Hematopoietic multipotent progenitor cell treated with erythropoietin and hydrocortisone succinate and interleukin-3 and kit ligand, for 8 days (in vitro differentiated cells): ENCODE measurements at places on chromosomes 12 and 14.

- DNase-seq = peak; percentile 92
Observed at GRCh38 chr12:7242176-7243101, 53.0 kb downstream of the PEX5 start.

GRCh38 chr12:110253176-110253575 is 27.9 kb upstream of the ATP2A2 start:
- DNase-seq = no peak

GRCh38 chr12:94643606-94644005 is 6.8 kb downstream of the TMCC3 start:
- DNase-seq = no peak

- no peak for DNase-seq
Observed at GRCh38 chr12:91663744-91664143, 481.1 kb upstream of the DCN start.

DNA sequence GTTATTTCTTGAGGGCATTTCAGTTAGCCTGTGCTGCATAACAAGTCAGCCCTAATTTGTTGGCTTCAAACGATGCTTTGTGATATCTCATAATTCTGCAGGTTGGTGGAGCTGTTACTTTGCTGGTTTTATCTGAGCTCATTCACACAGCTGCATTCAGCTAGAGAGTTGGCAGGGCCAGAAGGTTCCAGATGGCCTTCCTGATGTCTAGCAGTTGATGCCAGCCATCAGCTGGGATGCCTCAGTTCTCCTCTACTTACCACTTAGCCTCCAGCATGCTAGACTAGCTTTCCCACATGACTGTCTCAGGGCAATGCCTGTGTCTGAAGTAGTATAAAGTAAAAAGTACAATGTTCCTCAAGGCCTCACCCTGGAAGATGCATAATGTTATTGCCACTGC is 130.6 kb downstream of the SLC35F4 start:
- no peak for DNase-seq

- DNase-seq = no peak
Observed at GRCh38 chr14:58665773-58666500, 28.2 kb downstream of the DACT1 start.

- DNase-seq = no peak
Observed at GRCh38 chr12:68904351-68904962, 28.5 kb downstream of the CPM start.

GRCh38 chr12:120820884-120821510 is 83.2 kb downstream of the SPPL3 start:
- DNase-seq = no peak

GRCh38 chr12:32708926-32709325 is 29.8 kb downstream of the DNM1L start:
- no peak for DNase-seq

- DNase-seq = peak; percentile 51
Observed at GRCh38 chr12:31323391-31324115, 2.4 kb downstream of the SINHCAF start.

DNA sequence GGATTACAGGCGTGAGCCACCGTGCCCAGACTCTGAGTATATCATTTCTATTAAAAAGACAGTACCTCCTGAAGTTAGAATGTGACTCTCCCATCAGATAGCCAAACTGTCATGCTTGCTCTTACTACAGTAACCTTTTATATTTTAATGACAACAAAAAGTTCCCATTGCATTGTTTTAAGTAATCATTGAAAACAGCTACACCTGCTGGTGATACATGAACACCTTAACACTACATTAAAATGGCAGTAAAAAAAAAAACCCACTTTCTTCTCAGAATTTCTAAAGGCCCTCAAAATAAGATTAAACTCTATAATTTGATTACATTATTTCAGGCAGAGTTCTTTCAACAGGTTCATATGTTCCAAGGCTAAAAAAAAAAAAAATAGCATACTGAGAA is 76.7 kb downstream of the SH2B3 start:
- peak; percentile 32 for DNase-seq

DNA sequence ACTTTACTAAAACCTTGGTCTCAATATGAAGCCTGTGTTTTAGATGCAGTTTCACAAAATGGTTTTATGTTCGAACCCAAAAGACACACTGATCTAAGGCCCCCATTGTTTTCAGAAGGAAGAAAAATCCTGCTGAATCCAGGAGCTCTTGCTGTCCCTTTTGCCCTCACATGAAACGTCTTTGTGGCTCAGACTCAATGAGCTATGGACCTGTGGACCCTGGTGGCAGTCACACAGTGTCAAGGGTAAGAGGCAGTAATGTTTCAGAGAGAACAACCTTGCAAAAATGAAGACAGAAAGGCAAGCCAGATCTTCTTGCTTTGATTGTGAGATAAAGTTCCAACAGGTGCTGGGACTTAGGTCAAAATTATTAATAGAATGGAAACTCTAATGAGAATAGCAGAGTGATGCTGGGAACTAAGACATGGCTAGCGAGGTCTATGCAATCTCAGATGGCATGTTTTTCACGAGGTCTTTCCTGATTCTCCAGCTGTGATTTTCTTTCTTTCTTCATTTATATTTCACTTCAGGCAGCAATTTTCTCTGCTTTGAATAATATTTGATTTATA is 164.9 kb upstream of the SLC38A2 start:
- no peak for DNase-seq

DNA sequence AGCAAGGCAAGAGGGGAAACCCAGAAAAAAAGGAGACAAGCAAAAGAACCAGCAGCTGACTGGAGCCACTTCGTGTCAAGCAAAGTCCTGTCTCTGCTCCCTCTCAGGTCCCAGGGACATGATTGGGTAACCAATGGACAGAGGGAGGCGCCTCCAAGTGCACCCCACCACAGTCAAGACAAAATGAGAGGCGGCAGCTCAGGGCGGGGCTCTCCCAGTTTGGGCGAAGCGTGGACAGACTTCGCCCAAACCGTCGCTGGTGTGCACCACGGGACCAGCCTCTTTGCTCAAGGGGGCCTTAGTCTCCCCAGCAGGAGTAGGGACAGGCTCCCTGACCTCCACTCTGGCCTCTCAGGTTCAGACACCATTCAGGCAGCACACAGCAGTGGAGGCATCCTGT is 1.5 kb upstream of the BEGAIN start:
- no peak for DNase-seq

- DNase-seq = no peak
Observed at GRCh38 chr12:58372298-58372697, 430.9 kb downstream of the ATP23 start.

- DNase-seq = no peak
Observed at GRCh38 chr12:88272456-88272855, 130.3 kb downstream of the TMTC3 start.

- DNase-seq = no peak
Observed at GRCh38 chr14:93752980-93753561, 35.2 kb downstream of the PRIMA1 start.

DNA sequence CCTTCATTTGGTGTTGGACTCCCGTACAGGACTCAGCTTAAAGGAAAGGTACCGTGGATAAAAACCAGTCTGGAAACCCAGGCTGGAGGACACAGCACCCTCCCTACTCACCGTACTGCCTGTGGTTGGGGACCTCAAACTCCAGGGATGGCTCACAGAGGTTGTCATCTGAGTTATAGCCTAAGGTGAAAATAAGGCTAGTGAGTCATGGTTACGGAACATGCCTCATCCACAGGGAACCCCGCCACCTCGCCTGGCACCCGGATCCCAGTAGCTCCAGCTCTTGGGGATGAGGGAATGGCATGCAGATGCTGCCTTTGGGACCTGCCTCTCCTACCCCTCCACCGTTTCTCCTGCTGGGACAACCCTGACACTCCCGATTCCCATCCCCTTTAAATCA is 36.8 kb upstream of the GPR68 start:
- DNase-seq = no peak

- no peak for DNase-seq
Observed at GRCh38 chr12:5830111-5830510, 114.9 kb downstream of the ANO2 start.

DNA sequence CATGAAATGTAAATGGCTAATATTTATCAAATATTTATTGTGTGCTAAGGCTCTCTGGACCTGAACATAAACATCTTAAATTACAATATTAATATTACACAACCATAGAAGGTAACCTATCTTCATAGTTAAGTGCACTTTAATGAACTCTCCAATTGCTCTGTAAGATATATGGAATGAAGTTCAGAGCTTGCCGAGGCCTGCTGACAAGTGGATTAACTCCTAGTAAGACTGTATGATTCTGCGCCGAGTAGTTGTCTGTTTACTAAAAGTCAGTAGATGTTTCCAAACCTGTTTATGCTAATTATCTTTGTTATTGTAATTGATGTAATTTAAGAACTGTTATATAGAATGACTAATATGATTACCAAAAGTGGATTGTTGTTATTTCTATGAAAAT is 77.2 kb downstream of the PTPRR start:
- DNase-seq = no peak

DNA sequence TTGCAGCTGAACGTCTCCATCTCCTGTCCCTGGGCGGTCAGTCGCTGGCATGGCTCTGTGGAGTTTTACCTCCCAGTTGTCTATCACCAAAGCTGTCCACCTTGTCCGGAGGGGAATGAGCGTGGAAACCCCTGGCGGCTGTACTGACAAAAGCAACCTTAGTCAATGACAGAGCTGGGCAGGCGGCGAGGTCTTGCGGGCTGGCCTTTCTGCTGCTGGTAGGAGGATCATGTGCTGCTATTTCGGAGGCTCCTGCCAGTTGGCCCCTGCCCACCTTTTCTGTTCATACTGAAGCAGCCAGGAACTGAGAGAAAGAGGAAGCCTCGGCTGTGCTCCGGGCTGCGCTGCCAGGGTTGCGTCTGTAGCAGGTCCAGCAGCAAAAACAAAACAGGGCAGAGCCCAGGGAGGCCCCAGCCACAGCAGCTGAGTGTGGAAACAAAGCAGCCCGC is 57.7 kb downstream of the HMGA2 start:
- DNase-seq = peak; percentile 64

DNA sequence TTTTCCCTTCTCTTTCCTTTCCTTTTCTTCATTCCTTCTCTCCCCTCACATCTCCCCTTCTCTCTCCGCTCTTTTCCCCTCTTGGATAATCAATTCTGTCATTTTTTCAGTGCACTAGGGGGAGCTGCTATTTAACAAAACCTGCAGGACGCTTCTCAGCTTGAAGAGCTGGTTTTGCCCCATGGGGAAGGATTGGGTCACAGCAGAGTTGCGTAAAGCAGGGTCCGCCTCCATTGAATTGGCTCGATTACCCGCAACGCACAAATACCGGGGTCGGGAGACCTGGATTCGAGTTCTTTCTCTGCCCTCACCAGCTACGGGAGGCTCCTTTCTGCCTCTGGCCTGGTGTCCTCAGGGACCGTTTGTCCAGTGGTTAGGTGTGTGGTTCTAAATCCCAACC is 42.1 kb upstream of the CHGA start:
- DNase-seq = peak; percentile 7

GRCh38 chr14:102708494-102708893 is 68.8 kb upstream of the TRAF3 start:
- no peak for DNase-seq

DNA sequence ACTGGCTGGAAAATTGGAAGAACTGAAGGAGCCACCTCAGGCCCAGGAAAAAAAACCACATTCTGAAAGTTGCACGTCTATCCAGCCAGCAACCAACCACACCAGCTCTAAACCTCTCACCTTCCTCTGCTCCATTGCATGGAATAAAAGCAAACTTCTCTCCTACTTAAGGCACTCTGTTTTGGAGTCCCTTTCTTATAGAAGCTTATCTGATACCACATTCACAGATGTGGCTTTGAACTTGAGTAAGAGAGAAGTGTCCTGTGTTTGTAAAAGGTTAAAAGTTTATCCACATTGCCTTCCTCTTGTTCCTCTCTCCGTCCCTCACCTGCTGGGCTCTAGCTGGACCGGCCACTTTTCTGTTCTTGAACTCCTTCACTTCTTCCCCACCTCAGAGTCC is 99.6 kb upstream of the PLXNC1 start:
- DNase-seq = peak; percentile 3

GRCh38 chr12:116937640-116938039 is 26.9 kb downstream of the FBXW8 start:
- no peak for DNase-seq
